ENCODE measurements at places on chromosomes 7 and 10. TPM values are rescaled to one million over a fixed set of nuclear protein-coding genes. Genes with fewer than 3 reads are reported as not detected.

- DNase-seq = peak; percentile 84
Measured at GRCh38 chr10:97542169-97543024, 30.2 kb upstream of the ANKRD2 start.

- DNase-seq = no peak
Measured at GRCh38 chr7:158032561-158033115, 555.0 kb downstream of the PTPRN2 start.

- DNase-seq = no peak
Measured at GRCh38 chr7:92612501-92612900, 22.3 kb upstream of the FAM133B start.

- peak; percentile 75 for DNase-seq
Measured at GRCh38 chr7:130960208-130960988, 226.4 kb upstream of the KLF14 start.

Gene DNAJB6
- 163 TPM for total RNA-seq

- no peak for DNase-seq
Measured at GRCh38 chr7:73482746-73483145, 39.3 kb downstream of the BAZ1B start.

GRCh38 chr7:141654551-141654950, 47.4 kb downstream of the DENND11 start:
- DNase-seq = no peak

Measured in glomerular endothelial cell (primary cell).